SK-N-SH (cell line): ENCODE measurements at places on chromosomes 7 and 10.

DNA sequence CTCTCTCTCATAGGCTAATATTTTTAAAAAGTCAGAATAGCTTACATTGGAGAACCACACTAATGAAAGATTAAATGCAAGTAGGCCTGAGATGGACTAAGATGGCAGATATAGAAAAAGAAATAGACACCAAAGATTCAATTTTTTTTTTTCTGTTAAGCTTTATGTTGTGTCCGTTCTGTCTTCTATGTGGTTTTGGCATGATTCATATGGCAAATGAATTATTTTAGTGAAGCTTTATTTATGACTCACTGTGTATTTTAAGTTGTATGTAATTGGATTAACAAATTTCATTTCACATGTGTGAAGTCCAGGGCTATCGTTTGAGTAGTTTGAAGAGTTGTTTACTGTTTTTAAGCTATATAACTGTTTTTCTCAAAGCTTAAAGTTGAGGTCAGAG is 214.8 kb downstream of the CAMK1D start:
- H3K36me3 ChIP-seq: no peaks in the 10 kb centered on the region
- DNase-seq: no peak
- H3K27me3 ChIP-seq: no peaks in the 10 kb centered on the region
- no peak overlapping the region for H3K4me3 ChIP-seq

DNA sequence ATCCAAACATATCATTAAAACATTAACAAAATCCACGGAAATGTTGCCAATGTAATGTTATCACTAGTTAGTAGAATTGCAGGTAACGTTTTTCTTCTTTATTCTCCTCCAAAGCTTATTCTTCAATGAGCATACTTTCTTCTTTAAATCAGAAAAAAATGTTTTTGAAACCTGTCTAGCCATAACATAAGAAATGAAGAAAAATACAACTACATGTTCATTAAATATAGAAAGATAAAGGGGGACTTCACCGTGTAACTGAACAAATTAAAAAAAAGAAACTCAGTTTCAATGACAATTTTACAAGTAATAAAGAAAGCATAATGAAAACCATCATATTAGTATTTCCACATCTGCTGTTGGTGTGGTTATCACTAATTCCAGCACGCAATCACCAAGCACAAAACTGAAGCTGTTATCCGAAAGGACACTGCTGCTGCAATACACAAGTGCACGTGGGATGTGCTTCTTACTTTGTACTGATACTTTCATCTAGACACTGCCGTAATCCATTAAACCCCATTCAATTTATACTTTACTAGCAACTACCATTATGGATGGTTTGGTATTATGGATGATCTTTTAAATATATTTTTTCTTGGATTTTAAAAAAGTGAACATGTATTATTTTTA is 9.6 kb downstream of the ESYT2 start:
- H3K4me1 ChIP-seq: peaks cover 36% of the 10 kb centered on the region
- H3K27ac ChIP-seq: peak overlapping the region; percentile 95
- H3K27me3 ChIP-seq: no peaks in the 10 kb centered on the region
- DNase-seq: no peak
- peak overlapping the region; percentile 54 for H3K4me3 ChIP-seq

DNA sequence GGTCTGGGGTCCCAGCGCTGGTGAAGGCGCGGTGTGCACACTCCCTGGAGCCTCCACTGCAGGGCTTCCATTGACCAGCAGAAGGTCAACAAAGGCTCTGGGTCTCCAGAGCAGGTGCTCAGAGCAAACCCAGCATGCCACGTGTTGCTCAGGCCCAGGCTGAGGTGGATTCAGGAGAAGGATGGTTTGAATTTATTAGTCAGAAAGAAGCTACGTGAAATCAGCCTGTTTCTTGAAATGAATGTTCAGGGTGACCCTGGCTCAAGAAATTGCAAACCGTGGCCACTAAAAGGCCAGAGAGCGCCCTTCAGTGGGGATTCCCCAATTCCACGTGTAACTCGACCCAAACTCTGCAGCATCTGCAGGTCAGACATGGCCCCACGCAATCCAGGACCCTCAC is 82.7 kb upstream of the PFKP start:
- H3K4me1 ChIP-seq: peaks cover 13% of the 10 kb centered on the region; the same call in 1 of the 2 replicates
- no peaks in the 10 kb centered on the region for H3K36me3 ChIP-seq
- no peak overlapping the region for H3K4me3 ChIP-seq
- DNase-seq: no peak

- H3K27ac ChIP-seq: peak overlapping the region; percentile 63
- H3K4me1 ChIP-seq: peaks cover 25% of the 10 kb centered on the region
- peaks cover 82% of the 10 kb centered on the region for H3K36me3 ChIP-seq
- DNase-seq: peak; percentile 62
Measured at GRCh38 chr7:152145853-152146466, 120.5 kb downstream of the GALNT11 start.

GRCh38 chr7:73621168-73622063 is 2.9 kb downstream of the MLXIPL start:
- H3K27ac ChIP-seq: no peak overlapping the region
- no peak overlapping the region for H3K4me3 ChIP-seq
- H3K4me1 ChIP-seq: no peaks in the 10 kb centered on the region; the same call in 1 of the 2 replicates
- no peak for DNase-seq
- no peaks in the 10 kb centered on the region for H3K36me3 ChIP-seq

- no peak for DNase-seq
- H3K27me3 ChIP-seq: no peaks in the 10 kb centered on the region
- no peaks in the 10 kb centered on the region for H3K4me1 ChIP-seq
- H3K27ac ChIP-seq: no peak overlapping the region
- H3K36me3 ChIP-seq: peaks cover 3% of the 10 kb centered on the region
Measured at GRCh38 chr10:101902820-101903145, 59.2 kb upstream of the KCNIP2 start.

- H3K27ac ChIP-seq: no peak overlapping the region
- no peaks in the 10 kb centered on the region; the same call in 1 of the 2 replicates for H3K4me1 ChIP-seq
- H3K36me3 ChIP-seq: peaks cover 10% of the 10 kb centered on the region
- no peak overlapping the region for H3K4me3 ChIP-seq
- no peak for DNase-seq
Measured at GRCh38 chr7:127838816-127839415, 186.9 kb downstream of the SND1 start.

DNA sequence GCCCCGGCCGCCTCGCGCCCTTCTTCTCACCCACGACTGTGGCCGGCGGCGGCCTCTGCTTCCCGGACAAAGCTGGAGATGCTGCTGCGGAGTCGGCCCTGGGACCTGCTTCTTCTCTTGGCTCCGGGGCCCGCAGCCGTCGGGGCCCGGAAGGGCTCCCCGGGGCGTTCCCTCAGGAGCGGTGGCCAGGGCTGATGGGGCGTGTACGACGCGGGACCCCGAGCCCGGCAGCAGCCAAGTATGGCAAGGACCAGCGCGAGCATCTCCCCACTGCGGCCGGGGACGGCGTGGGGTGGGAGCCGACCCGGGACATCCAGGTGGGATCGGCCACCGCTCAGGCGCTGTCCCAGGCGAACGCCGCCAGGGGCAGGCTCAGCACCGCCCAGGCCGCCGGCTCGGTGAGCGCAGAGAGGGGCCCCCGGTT is 27.6 kb upstream of the BMS1 start:
- no peak overlapping the region for H3K27ac ChIP-seq
- DNase-seq: peak; percentile 65
- no peaks in the 10 kb centered on the region for H3K4me1 ChIP-seq
- no peaks in the 10 kb centered on the region for H3K36me3 ChIP-seq

DNA sequence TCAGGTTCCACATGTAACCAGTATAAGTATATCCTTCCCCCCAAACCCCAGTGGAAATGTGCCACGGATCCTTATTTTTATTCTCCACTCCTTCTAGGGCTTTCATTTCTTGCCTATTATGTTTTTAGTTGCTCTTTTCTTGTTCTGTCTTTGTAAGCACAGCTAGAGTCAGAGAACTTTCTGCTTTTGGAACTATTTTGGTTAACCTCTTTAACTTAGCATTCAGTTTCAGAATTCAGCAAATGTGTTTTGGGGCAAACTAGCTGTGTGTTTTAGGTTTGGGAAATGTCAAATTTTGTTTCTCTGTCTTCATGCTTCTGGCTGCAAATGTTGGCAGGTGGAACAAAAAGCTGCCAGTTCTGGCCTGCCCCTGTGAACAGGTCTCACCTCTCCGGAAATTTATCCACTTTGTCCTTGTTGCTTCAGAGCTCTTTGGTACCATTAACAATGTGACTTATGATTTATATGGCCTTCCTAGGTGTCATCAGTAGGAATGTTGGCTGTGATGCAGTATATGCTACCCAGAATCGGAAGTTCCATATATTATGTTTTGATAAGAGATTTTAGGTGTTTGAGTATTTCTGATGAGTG is 156.1 kb downstream of the ADK start:
- no peaks in the 10 kb centered on the region for H3K36me3 ChIP-seq
- peaks cover 13% of the 10 kb centered on the region; the same call in 1 of the 2 replicates for H3K4me1 ChIP-seq
- no peak overlapping the region for H3K4me3 ChIP-seq
- H3K27me3 ChIP-seq: no peaks in the 10 kb centered on the region
- H3K27ac ChIP-seq: no peak overlapping the region
- DNase-seq: no peak

- H3K4me3 ChIP-seq: no peak overlapping the region
- no peaks in the 10 kb centered on the region for H3K4me1 ChIP-seq
- H3K27ac ChIP-seq: no peak overlapping the region
- no peaks in the 10 kb centered on the region for H3K36me3 ChIP-seq
- no peaks in the 10 kb centered on the region for H3K27me3 ChIP-seq
Measured at GRCh38 chr10:4186849-4187540, 402.0 kb upstream of the KLF6 start.

DNA sequence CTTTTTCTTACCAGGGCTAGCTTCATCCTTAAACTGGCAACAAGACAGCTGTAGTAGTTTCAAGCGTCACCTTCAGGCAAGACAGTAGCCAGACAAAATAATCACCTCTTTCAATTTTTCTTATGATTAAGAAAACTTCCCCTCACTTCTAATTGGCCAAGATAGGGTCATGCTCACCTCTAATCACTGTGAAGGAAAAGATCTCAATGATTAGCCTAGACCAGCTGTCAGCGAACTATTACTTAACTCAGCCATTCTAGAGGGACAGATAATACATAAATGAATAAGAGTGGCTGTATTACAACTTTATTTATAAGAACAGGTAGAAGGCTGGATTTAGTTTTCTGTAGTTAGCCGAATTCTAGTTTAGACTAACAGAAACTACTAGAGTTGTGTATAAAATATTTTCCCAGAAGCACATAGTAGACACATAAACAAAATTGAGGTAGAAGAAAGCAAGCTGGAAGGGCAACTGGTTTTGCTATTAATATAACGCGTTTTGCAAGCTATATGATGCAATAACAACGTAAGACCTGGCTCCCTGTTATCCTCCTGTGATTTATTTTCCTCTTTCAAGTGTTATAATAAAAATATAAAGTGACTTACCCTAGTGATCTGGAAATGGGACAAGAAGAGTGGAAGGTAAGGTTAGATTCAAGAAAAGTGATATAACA is 64.3 kb downstream of the ELAPOR2 start:
- no peak overlapping the region for H3K27ac ChIP-seq
- peaks cover 3% of the 10 kb centered on the region; the same call in 1 of the 2 replicates for H3K36me3 ChIP-seq
- no peaks in the 10 kb centered on the region for H3K27me3 ChIP-seq
- no peak for DNase-seq
- H3K4me1 ChIP-seq: no peaks in the 10 kb centered on the region

DNA sequence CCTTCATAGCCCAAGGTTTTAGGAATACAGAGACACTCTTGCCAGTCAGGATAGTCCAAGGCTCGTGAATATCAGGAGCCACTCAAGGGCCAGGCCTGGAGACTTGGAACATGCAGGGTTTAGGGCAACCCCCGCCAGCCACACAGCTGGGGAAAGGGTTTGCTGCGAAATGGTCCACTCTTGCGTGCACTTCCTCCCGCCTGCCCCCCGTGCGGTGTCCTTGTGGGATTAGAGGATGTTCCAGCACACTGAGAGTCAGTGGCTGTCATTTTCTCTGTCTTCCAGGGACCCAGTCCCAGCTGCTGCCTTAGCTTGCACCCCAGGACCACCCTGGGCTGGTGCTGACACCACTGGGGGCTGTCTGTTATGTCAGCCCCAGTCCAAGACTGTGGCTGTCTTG is 38.5 kb downstream of the POR start:
- no peak for DNase-seq
- H3K4me3 ChIP-seq: no peak overlapping the region
- peaks cover 5% of the 10 kb centered on the region; the same call in 1 of the 2 replicates for H3K4me1 ChIP-seq
- peaks cover 19% of the 10 kb centered on the region for H3K36me3 ChIP-seq

GRCh38 chr7:74372511-74373111 is 81.1 kb upstream of the GTF2IRD1 start:
- H3K36me3 ChIP-seq: no peaks in the 10 kb centered on the region; the same call in 1 of the 2 replicates
- no peak overlapping the region for H3K27ac ChIP-seq
- H3K4me3 ChIP-seq: no peak overlapping the region
- H3K27me3 ChIP-seq: no peaks in the 10 kb centered on the region
- H3K4me1 ChIP-seq: no peaks in the 10 kb centered on the region
- DNase-seq: no peak

DNA sequence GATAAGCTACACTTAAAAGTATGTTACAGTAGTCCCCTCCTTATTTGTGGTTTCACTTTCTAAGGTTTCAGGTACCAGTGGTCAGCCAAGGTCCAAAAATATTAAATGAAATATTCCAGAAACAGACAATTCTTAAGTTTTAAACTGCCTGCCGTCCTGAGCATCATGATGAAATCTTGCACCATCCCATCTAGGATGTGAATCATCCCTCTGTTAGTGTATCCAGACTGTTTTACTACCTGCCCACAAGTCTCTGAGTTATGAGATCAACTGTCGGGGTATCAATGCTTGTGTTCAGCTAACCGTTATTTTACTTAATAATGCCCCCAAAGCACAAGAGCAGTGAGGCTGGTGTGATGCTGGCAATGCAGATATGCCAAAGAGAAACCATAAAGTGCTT is 11.4 kb downstream of the KDM7A start:
- H3K36me3 ChIP-seq: no peaks in the 10 kb centered on the region
- H3K4me1 ChIP-seq: peaks cover 4% of the 10 kb centered on the region
- H3K27ac ChIP-seq: no peak overlapping the region
- H3K27me3 ChIP-seq: no peaks in the 10 kb centered on the region

DNA sequence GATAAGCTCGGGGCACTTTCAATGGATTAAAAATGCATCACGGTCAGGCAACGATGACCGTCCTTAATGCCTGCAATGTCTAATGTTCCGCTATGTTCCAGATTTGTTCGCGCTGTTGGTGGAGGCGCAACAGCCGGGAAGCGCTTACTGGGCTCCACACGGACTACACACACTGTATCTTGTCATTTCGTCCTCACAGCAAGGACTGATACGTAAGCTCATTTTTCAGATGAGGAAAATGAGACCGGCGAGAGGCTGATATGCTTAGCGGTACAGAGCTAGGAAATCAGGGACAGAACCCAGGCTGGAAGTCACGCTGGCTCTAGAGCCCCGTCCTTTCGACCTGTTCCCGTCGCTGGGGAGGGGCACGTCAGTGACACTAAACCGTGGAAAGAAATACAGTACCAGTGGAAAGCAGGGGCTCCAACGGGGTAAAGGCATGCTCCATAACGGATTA is 670 bp downstream of the TPK1 start:
- H3K27ac ChIP-seq: peak overlapping the region; percentile 61
- H3K36me3 ChIP-seq: no peaks in the 10 kb centered on the region

- H3K36me3 ChIP-seq: no peaks in the 10 kb centered on the region
- DNase-seq: no peak
- no peaks in the 10 kb centered on the region for H3K27me3 ChIP-seq
- H3K4me1 ChIP-seq: no peaks in the 10 kb centered on the region; the same call in 1 of the 2 replicates
- no peak overlapping the region for H3K27ac ChIP-seq
Measured at GRCh38 chr10:121244818-121245217, 353.4 kb downstream of the FGFR2 start.
